ENCODE measurements at places on chromosomes 2 and 18.

DNA sequence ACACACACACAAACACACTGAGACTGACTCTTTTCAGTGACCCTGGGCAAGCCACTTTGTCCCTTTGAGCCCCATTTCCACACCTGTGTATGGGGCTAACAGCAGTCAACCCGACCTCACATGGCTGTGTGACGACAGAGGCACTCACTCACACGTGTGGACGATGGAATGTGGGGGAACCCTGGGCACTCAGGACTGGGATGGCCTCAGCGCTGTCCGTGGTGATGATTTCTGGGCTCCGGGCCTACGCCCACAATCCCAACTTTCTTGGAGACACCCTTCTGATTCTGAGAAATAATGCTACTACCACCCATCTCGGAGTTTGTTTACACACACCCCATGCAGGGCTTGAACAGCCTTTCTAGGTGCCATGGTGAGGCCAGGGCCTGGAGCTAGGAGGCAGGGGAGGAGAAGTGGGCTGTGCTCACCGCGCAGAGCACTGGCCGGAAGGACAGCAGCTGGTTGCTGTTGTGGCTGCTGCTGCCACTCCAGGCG, 1.5 kb downstream of the CRYBA2 start:
- no peak for DNase-seq

- DNase-seq: no peak
Measured at GRCh38 chr2:230908092-230908594, 16.9 kb downstream of the GPR55 start.

- DNase-seq: peak; percentile 35
Measured at GRCh38 chr2:232230560-232230959, 148.0 kb upstream of the ALPP start.

- no peak for DNase-seq
Measured at GRCh38 chr2:187566266-187566665, 12.0 kb upstream of the TFPI start.

DNA sequence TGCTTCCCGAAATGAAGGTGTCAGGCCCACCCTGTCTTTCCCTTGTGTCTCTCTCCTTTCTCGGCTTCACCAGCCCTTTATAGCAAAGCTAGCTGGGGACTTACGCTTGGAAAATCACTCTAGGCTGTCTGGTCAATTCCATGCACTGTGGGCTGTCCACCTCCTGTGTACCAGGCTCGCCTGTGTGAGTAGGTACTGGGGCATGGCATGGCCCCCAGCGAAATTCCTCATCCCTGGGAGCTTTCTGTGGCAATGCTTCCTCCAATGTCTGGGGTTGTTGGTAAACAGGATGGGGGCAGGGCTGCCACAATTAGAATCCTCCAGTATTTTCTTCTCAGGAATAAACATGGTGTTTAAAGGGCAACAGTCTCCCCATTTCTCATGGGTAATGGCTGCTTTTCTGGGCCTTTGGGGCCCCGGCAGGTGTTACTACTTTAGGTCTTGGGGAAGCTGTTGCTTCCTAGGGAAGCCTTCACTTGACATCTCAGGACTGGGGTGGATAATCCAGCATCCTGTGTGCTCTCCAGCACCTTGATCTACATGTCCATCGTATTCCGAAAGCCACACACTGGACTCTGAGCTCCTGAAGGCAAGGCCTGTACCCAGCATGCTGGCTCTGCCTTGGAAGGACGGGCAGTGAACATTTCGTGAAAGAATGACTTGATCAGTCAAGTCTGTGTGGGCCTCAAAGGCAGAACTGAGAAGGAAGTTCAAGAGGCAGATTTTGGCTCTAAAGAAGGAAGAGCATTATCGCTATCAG, 21.1 kb downstream of the RHOB start:
- DNase-seq: no peak

DNA sequence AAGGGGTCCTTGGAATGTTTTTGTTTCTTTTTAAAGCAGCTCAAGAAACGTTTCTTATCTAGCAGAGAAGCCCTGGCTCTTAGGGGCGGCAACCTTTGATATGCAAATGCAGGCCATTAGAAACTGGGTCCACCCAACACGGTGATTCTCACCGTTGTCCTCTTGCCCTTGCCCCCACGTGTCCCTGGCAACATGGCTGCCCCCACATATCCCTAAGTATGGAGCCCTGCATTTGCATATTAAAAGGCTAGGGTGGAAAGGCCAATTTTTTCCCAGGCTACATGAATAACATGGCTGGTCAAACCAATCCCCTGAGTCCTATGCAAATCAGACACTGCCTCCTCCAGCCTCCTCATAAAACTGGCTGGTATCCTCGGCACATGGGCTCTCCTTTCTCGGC, 230.1 kb upstream of the SPOPL start:
- no peak for DNase-seq

DNA sequence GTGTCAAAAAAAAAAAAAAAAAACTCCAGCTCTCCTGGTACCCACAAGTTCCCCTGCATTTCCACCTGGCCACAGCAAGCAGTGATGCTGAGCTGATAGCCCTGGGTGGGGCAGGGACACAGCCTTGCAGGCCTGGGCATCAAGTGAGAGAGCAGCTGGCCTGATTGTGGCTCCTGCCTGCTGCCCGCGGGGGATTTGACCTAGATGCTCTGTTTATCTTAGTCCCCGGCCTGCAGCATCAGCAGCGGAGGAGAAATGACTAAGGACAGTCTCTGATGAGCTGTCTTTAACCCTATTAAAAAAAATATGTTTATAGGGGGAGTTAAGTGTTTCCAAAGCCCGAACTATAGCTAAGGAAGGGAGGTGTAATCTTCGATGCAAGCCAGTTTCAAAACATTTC, 102.6 kb downstream of the MTCL1 start:
- no peak for DNase-seq

DNA sequence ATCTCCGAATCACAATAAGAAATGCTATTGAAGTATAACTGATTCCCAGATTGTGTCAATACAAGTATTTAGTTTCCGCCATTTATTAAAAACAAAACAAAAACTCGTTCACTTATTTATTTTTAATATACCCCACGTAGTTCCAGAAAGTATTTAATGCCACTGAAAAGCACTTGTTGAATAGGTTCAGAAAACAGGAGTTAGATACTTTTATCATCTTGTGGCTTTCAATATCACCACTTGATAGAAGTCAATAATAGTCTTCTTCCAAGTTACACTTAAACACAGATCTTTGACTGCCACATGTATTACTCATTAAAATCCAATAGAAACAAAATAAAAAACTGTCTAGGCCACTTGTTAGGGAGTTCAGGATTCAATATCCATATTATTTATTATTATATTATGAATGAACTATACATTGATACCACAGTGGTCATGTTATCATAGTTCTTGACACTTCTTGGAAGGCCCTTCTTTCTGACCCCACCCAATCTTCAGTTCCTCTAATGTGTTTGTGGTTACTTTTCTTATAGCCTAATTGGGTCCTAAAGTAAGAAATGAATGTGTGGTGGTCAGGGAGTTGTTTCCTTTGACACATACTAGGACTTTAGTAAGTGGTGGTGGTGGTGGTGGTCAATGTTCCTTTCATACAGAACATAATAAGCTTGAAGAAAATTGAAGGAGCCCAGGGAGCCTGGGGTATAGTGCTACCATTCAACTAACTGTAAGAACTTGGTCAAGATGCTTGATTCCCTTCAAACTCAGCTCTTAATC, 221.3 kb upstream of the ITGA4 start:
- peak; percentile 27 for DNase-seq

DNA sequence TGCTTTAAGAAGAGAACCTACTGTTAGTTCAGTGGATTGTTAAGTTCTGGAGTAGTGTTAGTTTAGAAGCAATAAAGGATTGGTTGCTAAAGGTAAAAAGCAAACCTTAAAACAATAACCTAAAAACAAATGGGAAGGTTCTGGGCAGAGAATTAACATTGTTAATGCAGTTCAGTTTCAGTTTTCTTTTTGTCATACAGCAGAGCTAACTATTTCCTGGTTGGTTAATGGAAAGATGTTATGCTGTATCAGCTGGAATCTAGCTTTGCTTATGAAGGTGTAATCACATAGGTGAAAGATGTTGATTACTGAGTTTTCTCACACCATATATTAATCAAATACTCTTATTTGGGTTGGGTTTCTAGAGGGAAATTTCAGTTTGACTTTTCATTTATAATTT, 23.8 kb downstream of the SMAD4 start:
- no peak for DNase-seq

- no peak for DNase-seq
Measured at GRCh38 chr2:97988722-97989121, 7.0 kb downstream of the TMEM131 start.

DNA sequence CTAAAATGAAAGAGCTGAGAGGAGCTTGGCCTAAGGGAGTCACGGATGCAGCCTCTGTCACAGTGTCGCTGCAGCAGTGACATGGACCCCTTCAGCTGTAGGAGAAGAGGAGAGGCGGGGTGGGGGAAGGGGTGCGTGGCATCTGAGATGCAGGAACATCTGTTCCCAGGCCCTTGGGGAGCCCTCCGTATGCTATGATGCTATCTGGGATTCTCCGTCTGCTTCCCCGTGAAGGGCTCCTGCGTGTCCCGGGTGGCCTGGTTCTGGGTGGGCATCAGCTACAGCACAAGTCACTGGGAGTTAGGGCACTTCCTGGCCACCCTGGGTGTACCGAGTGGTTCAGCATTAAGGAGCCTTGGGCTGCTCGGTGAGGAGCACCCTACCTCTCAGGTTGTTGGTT, 35.6 kb upstream of the B3GNT7 start:
- DNase-seq: no peak

DNA sequence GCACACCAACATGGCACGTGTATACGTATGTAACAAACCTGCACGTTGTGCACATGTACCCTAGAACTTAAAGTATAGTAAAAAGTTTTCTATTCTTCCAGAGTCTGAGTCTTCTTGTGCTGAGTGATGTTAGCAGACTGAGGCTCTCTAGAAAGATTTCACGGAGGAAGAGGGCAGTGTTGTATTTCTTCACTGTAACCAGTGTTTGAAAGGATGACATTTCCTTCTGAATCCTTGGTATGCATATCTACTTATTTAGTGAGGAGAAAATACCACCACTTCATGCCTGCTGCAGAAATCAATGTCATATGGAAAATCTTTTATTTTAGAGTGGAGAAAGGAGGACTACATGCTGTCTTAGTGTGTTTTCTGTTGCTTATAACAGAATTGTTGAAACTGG, 357.1 kb downstream of the CCDC85A start:
- no peak for DNase-seq

DNA sequence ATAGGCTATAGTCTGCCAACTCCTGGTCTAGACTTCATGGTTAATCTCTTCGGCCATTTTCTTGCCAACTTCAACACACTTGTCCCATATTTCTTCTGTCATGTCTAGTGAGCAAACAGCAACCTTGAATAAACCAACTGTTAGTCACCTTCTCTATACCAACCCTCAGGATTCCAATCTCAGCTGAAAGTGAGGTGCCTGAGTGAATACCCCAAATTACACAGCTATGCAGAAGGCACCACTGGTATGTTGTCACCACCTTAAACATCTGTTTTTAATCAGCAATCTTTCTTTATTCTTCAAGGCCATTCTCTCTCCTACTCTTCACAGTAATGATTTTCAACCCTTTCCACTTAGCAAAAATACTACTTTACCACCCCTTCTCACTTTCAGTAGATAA, 39.3 kb downstream of the THOC1 start:
- no peak for DNase-seq

GRCh38 chr2:237575869-237576862, 9.8 kb downstream of the PRLH start:
- no peak for DNase-seq

- DNase-seq: no peak
Measured at GRCh38 chr18:13220361-13220991, 1.9 kb downstream of the LDLRAD4 start.

DNA sequence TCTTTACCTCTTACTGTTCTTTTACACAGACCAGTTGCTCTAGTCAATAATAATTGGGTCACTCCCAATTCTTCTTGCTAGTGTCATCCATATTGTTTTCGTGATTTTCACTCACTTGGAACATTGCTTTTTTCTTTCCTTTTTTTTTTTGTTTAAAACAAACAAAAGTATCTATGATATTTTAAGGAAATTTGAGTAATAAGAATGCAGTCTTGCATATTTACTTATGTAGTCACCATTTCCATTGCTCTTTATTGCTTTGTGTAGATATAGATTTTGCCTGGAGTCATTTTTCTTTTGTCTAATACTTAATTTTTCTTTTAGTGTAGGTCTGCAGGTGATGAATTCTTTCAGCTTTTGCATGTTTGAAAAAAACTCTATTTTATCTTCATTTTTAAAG, 71.9 kb downstream of the WDR7 start:
- DNase-seq: no peak

- DNase-seq: no peak
Measured at GRCh38 chr18:26480897-26481795, 67.2 kb downstream of the KCTD1 start.

GRCh38 chr2:48713647-48714046, 41.9 kb downstream of the LHCGR start:
- no peak for DNase-seq

- no peak for DNase-seq
Measured at GRCh38 chr18:44818668-44819403, 138.1 kb downstream of the SETBP1 start.

- DNase-seq: no peak
Measured at GRCh38 chr2:1715184-1716013, 28.9 kb downstream of the PXDN start.

DNA sequence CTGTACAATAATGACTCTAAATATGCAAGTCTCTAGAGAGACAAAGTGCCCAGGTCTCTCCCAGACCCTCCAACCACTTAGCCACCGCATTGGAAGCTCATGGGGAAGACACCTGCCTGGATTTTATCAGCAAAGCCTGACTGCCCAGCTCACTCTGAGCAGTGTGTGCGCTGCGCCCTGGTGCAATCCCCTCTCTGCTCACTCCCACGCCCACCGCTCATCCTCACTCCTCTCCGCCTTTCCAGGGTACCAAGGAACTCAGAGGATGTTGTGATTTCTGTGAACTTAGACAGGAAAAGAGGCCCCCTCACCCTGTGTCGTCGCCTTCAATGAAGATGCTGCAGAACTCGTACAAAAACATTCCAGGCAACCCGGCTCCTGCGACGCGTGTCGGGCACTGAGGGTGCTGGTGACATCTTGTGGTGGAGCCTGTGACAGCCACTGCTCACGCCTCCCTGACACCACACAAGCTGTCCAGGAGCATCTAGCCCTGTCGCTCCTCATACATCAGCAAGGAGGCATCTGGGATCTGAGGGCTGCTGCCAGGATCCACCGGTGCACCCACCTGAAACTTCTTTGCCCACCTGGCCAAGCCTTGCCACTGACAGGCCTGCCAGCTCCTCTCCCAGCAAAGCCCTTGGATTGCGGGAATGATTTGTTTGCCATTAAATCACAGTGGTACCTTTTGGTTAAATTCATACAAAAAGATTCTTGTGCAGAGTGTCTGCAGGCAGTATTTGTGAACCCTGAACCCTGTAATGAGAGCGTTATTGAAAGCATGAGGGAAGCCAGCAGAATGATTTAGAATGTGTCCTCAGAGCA, 220.4 kb downstream of the ZNF516 start:
- no peak for DNase-seq

- no peak for DNase-seq
Measured at GRCh38 chr2:17649026-17649425, 104.6 kb downstream of the SMC6 start.

- peak; percentile 32 for DNase-seq
Measured at GRCh38 chr2:218708086-218708485, 2.5 kb upstream of the TTLL4 start.

GRCh38 chr2:102664471-102664909, 45.1 kb downstream of the SLC9A2 start:
- peak; percentile 18 for DNase-seq

GRCh38 chr2:238401551-238401950, 25.2 kb upstream of the ASB1 start:
- no peak for DNase-seq

All from activated CD4-positive, alpha-beta memory T cell treated with anti-CD3 and anti-CD28 coated beads, Interleukin-2, amount 10 ng/mL, durations not matched to agents 7 days and 5 days (primary cell).